Stomach (tissue), 19 donors: ENCODE measurements at places on chromosomes 5 and 9. TPM values are rescaled to one million over a fixed set of nuclear protein-coding genes. Genes with fewer than 3 reads are reported as not detected.

The SHISAL2B gene
- not detected for polyA plus RNA-seq

The OSMR gene
- 2.7 TPM for polyA plus RNA-seq

The TERT gene
- 0.19 TPM for polyA plus RNA-seq

The SAXO1 gene
- polyA plus RNA-seq: 0.03 TPM

The FBP1 gene
- polyA plus RNA-seq: 122 TPM

The PCDHGB3 gene
- 0.08 TPM for polyA plus RNA-seq

The CER1 gene
- not detected for polyA plus RNA-seq

DNA sequence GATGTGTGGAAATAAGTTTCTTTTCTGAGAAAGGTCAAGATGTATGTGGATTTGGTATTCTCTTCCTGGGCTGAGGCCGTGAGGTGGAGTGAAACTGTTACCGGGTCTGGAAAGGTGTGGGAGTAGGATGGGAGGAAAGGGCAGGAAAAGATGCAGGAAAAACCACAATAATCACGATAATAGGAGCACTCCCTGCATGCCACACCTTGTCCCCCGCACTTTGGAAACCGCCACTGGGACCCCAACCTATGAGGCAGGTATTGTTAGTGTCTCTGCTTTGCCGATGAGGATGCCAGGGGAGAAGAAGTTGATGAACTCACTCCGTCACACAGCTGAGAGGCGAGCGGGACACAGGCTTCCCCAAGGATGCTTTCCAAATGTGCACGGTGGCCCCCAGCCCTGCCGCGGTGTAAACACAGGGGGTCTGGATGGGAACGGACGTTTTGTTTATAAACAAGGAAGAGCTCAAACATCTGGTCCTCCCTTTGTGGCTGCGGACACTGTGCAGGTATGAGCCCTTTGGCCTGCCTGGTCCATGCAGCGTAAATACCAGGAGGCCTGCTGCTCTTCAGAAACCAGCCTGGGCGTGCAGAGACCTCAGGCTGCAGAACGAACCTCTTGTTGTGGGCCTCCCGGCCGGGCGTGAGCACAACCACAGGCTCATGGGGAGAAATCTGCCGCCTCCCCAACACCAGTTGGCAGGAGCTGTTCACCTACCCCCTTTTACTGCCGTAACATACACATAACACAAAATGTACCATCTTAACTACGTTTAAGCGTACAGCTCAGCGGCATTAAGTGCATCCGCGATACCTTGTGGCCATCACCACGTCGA lies 126.7 kb downstream of the COL23A1 start:
- H3K27ac ChIP-seq: no peak overlapping the region
- DNase-seq: peak; percentile 18

- H3K27ac ChIP-seq: no peak overlapping the region
- DNase-seq: no peak
- peaks cover 4% of the 10 kb centered on the region for H3K4me1 ChIP-seq
- no peaks in the 10 kb centered on the region for H3K36me3 ChIP-seq
- no peaks in the 10 kb centered on the region for H3K27me3 ChIP-seq
Observed at GRCh38 chr9:37410969-37411785, 11.3 kb upstream of the GRHPR start.

GRCh38 chr5:78497573-78498533 lies 137.4 kb downstream of the SCAMP1 start:
- H3K36me3 ChIP-seq: no peaks in the 10 kb centered on the region
- H3K4me1 ChIP-seq: peaks cover 17% of the 10 kb centered on the region
- no peak overlapping the region for H3K4me3 ChIP-seq
- no peaks in the 10 kb centered on the region for H3K27me3 ChIP-seq
- no peak for DNase-seq
- H3K27ac ChIP-seq: no peak overlapping the region

GRCh38 chr9:93937193-93937592 lies 18.0 kb downstream of the BARX1 start:
- no peaks in the 10 kb centered on the region for H3K4me1 ChIP-seq
- H3K27ac ChIP-seq: no peak overlapping the region
- H3K4me3 ChIP-seq: no peak overlapping the region
- no peak for DNase-seq

- H3K4me1 ChIP-seq: no peaks in the 10 kb centered on the region
- no peak overlapping the region for H3K4me3 ChIP-seq
- H3K27me3 ChIP-seq: no peaks in the 10 kb centered on the region
- peak; percentile 59 for DNase-seq
Observed at GRCh38 chr9:116959809-116960208, 272.7 kb downstream of the TRIM32 start.

DNA sequence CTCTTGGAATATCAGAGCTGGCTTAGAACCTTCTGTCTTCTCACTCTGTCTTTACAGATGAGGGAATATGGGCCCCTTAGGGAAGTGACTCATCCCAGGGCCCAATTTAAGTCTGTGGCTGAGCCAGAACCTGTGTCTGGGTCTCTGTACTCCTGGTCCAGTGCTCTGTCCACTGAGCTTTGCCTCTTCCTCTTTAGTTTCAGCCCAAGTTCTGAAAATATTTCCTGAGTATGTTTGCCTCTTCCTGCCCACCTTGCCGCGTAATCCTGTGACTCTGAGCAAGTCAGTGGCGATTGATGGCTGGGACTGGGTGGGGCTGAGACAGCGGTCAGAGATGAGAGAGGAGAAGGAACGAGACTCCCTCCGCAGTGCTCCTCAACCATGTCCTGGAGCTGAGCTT lies 7.8 kb downstream of the IER5L start:
- no peak overlapping the region for H3K4me3 ChIP-seq
- no peaks in the 10 kb centered on the region for H3K27me3 ChIP-seq
- no peak for DNase-seq
- no peak overlapping the region for H3K27ac ChIP-seq
- H3K36me3 ChIP-seq: no peaks in the 10 kb centered on the region

DNA sequence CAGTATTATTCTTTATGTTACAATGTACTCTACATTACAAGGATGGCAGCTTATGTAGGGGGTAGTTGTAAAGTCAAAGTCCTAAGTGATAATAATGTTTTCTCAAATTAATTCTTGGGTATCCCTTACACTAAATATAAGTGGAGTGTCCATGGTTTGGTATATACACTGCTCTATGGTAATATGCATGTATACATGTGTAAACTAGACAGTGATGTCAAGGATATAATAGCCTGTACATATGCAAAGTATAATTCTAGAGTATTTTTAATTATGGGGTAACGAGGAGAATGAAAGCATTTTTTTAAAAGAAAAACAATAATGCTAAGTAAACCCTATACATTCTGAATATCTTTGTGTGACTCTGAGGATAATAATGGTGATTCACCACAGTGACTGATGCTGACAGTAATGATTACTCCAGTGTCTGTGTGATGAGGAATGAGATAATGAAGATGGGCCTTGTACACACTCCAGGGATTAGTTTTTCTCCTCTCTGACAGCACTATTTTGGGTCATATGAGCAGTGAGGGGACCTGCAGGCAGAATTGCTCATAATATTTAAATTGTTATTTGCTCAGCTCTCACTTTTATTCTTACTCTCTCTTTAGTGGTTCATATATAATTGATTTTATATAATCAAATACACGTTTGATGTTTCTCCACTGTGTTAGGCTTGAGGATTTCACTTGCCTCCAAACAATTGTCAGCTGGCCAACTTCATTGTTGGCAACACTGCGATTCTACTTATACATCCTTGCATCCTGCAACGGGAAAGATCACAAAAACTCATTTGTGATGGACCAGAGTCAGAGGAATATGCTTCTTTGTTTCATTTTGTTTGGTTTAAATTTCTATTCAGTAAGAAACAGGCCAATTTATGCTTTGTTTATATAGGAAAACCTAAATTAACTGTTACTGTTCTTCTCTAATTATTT lies 88.2 kb downstream of the NREP start:
- H3K4me1 ChIP-seq: no peaks in the 10 kb centered on the region
- no peaks in the 10 kb centered on the region for H3K36me3 ChIP-seq

- H3K27ac ChIP-seq: no peak within 1 kb of the TSS
- no peaks in the 10 kb centered on the region for H3K4me1 ChIP-seq
- H3K4me3 ChIP-seq: peak within 1 kb of the TSS; percentile 19
- DNase-seq: peak; percentile 14
- H3K36me3 ChIP-seq: no peaks in the 10 kb centered on the region
Observed at GRCh38 chr5:140821375-140822280, at the start of gene PCDHA5. Gene PCDHA5 (plus strand): TSS chr5:140821613.

DNA sequence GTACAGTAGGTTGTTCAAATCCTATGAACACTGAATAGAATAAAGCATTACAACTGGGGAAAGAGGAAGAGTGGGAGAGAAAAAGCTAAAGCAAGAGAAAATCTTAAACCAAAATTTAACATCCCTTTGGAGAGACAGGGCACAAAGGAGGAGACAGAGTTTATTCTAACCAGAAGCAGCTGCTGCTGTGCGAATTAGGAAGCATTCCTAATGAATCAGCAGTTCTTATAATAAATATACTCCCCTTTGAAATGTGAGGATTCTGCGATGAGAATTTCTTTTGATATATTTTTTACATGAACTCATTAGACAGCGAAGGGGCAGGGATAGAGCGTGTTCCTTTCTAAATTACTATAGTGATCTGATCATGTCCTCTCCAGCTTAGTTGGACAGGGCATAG lies 233.4 kb downstream of the DENND1A start:
- no peak overlapping the region for H3K27ac ChIP-seq
- H3K4me1 ChIP-seq: no peaks in the 10 kb centered on the region
- H3K36me3 ChIP-seq: no peaks in the 10 kb centered on the region
- no peak overlapping the region for H3K4me3 ChIP-seq

DNA sequence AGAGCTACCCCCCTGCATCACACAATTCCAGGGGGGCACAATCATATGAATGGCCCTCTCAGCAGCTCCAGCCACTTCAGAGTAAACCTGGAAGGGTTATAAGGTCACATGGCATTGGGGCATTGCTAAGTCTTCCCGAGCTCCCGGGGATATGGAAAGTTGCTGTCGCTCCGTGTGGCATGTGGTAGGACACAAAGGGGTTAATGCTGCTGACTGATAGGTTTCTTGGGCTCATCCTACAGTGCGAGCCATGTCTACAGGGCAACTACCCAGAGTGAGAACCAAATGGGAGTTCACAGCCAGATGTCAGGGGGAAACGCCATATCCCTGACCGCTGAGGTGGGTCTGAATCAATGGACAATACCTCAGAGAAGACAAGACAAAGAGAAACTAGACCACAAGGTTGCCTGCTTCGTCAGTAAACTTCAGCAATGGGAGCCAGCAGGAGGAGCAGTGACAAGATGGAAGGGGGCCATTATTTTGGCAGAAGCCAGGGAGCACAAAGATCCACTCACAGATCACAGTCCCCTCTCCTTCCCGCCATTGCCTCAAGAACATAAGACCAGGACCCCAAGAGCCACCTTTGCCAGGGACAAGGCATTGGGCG lies 52.4 kb upstream of the SHISAL2B start:
- no peaks in the 10 kb centered on the region for H3K27me3 ChIP-seq
- DNase-seq: no peak
- no peaks in the 10 kb centered on the region for H3K36me3 ChIP-seq
- H3K27ac ChIP-seq: no peak overlapping the region
- H3K4me1 ChIP-seq: no peaks in the 10 kb centered on the region

DNA sequence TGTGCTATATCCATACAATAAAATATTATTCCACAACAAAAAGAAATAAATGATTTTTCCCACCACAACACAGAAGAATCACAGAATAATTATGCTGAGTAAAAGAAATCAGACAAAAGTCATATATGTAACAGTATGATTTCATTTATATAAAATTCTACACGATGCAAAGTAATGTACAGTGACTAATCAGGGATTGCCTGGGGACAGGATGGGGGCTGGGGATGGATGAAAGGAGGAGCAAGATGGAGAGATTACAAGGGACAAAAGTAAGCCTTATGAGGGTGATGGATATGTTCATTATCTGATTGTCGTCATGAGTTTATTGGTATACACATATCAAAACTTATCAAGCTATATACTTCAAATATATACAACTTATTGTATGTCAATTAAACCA lies 154.0 kb downstream of the FBN2 start:
- H3K4me3 ChIP-seq: no peak overlapping the region
- no peaks in the 10 kb centered on the region for H3K36me3 ChIP-seq
- H3K27ac ChIP-seq: no peak overlapping the region
- no peaks in the 10 kb centered on the region for H3K27me3 ChIP-seq

DNA sequence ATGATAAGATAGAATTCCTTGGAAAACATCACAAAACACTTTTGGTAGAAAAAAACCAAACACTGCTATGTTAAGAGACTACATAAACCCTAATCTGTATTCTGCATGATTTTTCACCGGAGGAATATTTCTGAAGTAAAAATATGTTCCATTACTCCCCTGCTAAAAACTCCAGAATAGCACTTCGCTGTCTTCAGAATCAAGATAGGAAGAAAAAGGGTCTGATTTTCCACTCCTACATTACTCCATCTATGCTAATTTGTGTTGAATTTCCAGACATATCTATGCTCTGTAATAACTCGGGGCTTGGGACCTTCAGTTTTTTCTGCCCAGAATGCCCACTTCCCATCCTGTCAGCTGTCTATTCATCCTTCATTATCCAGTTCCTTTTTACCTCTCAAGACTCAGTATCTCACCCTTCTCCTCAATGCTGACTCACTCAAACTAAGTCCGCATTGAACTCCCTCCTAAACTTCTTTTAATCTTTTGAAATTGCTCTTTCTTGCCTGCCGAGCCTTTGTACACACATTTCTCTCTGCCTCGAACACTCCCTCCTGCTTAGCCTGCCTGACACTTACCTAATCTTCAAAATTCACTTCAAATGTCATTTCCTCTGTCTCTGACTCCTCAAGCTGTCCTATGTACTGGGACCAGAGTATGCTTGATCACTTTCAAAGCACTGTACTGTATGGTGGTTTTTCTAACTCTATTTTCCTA lies 171.0 kb downstream of the ARRDC3 start:
- DNase-seq: peak; percentile 32
- H3K36me3 ChIP-seq: no peaks in the 10 kb centered on the region
- H3K27ac ChIP-seq: no peak overlapping the region
- no peak overlapping the region for H3K4me3 ChIP-seq
- H3K27me3 ChIP-seq: no peaks in the 10 kb centered on the region

GRCh38 chr9:76725885-76726284 lies 38.4 kb upstream of the PCA3 start:
- H3K4me3 ChIP-seq: no peak overlapping the region
- H3K27ac ChIP-seq: no peak overlapping the region
- peaks cover 11% of the 10 kb centered on the region for H3K4me1 ChIP-seq
- no peak for DNase-seq
- H3K36me3 ChIP-seq: no peaks in the 10 kb centered on the region

- DNase-seq: peak; percentile 89
- peaks cover 71% of the 10 kb centered on the region for H3K4me1 ChIP-seq
- H3K27me3 ChIP-seq: no peaks in the 10 kb centered on the region
Observed at GRCh38 chr5:135386886-135387628, 12.0 kb downstream of the MACROH2A1 start.

- H3K27me3 ChIP-seq: no peaks in the 10 kb centered on the region
- no peak for DNase-seq
- peaks cover 48% of the 10 kb centered on the region for H3K4me1 ChIP-seq
- H3K36me3 ChIP-seq: no peaks in the 10 kb centered on the region
Observed at GRCh38 chr5:34498572-34498971, 157.6 kb upstream of the RAI14 start.

DNA sequence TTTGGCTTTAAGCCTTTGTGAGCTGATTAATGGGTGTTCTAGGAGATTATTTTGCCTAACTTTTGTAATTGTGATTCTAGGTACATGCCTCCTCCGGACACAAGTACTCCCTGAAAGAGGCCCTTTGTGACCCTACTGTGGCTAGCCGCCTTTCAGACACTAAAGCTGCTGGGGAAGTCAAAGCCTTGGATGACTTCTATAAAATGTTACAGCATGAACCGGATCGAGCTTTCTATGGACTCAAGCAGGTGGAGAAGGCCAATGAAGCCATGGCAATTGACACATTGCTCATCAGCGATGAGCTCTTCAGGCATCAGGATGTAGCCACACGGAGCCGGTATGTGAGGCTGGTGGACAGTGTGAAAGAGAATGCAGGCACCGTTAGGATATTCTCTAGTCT lies 13.6 kb downstream of the ITGA1 start:
- H3K4me3 ChIP-seq: peak overlapping the region; percentile 60
- H3K27ac ChIP-seq: peak overlapping the region; percentile 97
- no peaks in the 10 kb centered on the region for H3K27me3 ChIP-seq
- H3K4me1 ChIP-seq: peaks cover 49% of the 10 kb centered on the region
